ENCODE measurements at places on chromosomes 11 and 22.

DNA sequence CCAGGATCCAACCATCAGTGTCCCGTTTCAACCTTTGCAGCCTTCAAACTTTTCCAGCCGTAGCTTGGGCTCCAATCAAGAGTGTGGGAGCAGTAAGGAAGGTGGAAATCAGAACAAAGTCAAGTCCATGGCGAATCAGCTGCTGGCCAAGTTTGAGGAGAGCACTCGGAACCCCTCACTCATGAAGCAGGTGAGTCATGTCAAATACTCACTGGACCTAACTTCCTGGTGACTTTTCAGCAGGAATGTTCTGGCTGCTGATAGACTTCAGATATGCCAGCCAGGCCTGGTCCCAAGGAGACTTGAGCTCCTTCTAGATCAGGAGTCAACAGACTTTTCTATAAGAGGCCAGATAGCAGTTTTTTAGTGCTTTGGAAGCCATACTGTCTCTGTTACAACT is 129.0 kb downstream of the MICAL2 start:
- DNase-seq, result no peak

- no peak for DNase-seq
Observed at GRCh38 chr11:121090145-121090721, 10.8 kb upstream of the TECTA start.

DNA sequence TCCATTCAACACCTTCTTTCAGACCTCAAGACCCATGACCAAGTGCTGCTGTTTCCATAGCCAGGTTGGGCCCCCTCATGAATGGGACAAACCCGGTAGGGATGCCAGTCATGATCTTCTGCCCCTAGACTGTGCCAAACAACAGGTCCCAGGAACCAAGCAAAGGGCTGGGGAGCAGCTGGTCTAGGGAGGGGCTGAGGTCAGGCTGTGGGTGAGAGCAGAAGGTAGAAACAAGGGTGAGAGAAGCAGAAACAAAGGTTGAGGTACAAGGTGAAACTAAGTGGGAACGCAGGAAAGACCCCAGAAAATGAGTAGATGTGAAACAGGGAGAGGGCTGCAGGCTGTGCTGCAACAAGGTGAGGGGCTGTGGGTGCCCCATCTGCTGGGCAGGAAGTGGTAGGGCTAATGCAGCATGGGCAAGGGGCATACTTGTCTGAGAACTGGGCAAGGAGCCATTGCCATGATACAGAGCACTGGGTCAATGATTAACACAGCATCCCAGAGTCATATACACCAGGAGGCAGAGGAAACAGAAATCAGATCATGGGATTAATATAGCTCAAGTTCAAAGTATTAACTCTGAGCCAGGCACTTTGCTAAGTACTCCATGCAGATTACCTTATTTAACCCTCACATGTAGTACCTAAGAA is 45.9 kb downstream of the SLC1A2 start:
- no peak for DNase-seq

DNA sequence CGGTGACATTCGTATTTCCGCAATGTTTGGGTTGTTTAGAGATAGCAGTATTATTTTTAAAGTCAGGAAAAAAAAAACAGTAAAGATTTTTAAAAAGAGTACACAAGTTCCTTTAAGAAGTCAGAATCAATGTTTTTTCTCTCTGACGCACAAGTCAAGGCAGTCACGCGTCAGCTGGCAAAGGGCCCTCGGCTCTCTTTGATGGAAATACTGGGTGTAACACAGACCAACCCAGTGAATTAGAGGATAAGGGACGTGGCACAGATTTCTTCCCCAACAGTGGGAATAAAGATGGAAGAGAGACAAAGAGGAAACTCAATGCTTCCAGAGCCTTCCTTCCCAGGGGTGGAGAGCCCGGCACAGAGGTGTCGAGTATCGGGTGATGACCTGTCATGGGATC is 13.4 kb downstream of the ASCC2 start:
- DNase-seq, result no peak

DNA sequence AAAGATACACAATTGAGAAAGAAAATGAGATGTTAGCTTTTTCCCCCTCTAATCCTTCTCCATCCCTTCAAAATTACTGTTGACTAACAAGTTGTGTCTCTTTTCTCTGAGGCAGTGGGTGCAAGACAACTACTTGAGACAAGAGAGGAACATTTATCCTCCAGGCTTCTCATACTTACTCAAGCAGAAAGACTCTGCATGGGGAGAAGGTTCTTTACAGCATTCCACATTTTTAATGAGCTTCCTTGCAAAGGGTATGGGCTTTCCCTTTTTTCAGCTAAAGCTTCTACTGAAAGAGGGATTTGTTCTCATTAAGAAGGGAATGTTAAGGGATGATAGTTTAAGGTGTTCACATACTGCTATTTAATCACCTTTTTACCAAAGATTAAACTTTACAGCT is 47.8 kb downstream of the PAX6 start:
- no peak for DNase-seq

GRCh38 chr11:130478204-130478701 is 29.8 kb downstream of the ADAMTS15 start:
- no peak for DNase-seq

GRCh38 chr11:101706541-101706940 is 122.7 kb upstream of the TRPC6 start:
- no peak for DNase-seq

DNA sequence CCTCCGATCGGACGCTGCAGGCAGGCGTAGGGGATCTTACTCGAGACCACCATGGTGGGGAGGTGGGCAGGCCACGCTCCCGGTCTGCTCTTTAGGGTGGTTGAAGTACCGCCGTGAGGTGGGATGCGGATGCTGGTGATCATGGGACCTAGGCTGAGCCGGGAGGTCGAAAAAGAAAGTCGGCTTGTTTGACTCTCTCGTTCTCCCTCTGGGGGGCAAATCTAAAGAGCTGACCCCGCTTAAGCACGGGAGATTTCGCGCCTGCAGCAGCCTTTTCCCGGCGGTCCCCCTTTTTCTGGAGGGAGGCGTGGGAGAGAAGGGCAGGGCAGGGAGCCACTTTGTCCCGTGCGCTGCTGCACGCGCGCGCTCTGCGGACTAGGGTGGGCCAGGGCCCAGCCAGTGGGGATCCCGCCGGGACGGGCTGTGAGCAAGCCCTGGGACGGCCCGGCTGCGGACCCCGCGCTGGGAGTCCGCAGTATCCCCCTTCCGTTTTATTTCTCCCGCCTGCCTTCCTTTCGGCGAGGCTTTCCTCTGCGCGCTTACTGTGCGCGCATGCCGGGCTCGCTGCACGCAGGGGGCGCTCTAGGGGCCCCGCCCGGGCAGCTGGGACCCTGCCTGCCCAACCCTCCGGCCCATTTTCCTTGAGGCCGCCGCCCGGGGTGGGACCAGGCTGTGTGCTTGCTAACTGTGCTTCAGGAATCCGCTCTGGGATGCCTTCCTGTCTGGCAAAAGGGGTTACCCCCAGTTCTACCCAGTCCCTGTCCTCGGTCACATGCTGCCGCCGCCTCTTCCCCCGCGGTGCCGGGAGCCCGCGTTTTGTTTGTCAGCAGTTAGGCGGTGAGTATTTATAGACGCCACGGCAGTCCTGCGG is 81.0 kb downstream of the PRR5L start:
- DNase-seq, result no peak
